ENCODE measurements at places on chromosomes 13 and 19.

DNA sequence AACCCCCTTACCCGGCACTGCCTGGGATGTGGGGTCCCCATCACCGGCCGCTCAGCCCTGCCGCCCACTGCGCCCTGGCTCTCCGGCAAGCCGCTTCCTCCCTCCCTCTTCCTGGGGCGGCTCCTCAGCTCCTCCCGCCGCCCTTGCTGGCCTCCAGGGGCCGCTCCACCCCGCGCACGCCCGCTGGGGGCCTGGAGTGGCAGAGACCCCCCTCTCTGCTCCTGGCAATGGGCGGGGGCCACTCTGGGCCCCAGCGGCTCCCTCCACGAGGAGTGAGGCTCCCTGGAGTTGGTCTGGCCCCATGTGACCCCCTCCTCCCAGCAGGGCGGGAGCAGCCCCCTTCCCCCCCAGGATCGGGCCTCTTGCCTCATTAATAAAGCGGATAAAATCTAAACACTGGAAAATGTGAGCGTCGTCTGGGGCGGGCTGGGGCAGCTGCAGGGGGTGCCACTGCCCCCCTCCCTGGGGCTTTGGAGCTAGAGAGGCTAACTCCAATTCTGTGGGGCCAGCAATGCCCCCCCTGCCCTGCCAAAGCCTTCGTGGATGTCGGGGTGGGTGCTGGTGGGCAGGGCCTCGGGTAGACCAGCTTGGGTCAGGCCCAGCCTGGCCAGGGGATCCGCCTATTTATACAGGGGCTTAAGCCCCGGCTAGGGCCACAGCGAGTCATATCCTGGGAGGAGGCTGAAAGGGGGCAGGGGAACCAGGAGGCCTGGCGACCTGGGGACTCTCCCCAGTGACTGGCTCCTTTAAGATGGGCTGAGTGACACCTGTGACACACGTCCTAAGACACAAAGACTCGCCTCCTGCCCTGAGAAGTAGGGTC, at the start of gene PTGER1:
Gene PTGER1, minus strand, starts transcription at position 104 of the 823 bp plus-strand sequence. CDS start 1,034 bp downstream, outside the sequence.
- peak; percentile 40 for DNase-seq

DNA sequence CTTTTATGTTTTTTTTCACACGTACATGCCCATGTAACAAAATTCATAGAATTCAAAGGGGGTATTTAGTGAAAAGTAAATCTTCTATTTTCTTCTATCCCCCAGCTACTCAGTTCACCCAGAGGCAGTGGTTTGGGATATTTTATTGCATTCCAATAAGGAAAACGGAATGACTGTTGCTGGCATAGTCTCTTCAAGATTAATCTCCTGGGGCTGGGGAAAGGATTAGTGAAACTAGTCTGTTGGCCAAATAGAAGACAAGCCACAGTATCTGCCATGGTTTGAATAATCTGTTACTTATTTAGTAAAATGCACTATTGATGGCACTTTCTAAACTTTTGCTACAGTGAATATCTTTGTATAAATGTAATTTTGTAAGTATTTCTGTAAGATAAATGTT, 122.0 kb downstream of the NDFIP2 start:
- DNase-seq: no peak

DNA sequence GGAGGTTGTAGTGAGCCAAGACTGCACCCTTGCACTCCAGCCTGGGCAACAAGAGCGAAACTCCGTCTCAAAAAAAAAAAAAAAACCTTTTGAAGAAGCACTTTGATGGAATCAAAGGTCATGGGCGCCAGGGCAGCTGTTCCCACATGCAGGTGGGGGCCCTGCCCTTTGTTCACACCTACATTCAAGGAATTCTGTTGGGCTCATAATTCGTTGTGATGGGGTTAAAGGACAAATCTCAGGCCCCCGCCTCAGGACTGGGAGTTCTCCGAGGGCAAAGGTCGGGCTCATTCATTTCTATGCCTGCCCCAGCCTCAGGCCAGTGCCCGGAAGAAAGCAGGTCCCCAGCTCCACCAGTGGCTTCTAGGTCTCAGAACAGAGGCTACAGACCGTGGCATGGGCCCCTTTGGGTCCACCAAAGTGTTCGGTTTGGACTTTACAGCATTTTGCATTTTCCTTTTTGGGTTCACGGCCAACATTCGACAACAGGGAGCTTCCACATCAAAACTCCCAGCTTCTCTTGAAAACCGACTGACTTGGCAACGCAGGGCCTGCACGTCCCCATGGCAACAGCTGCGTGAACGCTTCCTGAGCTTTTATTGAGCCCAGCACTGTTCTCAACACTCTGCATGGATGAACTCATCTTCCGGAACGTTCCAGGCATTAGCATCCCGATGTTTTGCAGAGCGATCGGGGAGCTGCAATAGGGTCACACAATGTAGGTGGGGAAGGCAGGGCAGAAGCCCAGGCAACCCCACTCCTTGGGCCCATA, 10.1 kb upstream of the GTF2F1 start:
- no peak for DNase-seq

DNA sequence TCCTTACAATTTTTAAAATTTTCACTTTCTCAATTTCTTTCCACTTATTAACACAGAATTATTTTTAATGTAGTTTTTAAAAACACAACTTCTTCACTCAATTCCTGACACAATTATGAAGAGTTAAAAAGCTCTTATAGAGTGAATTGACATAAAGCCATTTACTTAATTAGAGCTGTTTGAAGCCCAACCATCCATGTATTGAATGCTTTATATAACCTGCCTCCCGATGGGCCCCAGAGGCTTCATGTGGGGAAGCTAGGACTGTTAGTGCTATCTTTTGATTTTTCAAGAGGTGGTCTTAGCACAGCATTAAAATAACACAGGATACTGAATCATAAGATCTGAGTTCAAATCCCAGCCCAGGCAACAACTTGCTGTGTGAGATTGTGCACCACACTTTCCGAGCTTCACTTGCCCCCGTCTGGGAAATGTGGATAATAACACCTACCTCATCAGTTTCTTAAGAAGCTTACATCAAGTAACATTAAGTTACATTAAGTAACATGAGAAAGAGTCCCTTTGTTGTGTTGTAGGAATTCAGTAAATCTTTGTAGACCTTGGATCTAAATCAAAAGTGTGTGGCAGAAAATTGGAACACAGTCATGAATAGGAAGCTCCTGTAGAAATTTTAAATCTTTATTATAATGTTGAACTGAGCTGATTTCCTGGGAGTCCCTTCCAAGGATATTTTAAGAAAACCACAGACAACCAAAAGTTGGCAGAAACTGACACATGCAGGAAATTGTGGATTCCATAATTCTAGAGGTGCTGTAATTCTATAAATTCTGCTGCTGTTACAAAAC, 5.5 kb upstream of the ENOX1 start:
- DNase-seq: no peak

GRCh38 chr13:36352350-36352749, 6.2 kb upstream of the SPART start:
- DNase-seq: no peak

DNA sequence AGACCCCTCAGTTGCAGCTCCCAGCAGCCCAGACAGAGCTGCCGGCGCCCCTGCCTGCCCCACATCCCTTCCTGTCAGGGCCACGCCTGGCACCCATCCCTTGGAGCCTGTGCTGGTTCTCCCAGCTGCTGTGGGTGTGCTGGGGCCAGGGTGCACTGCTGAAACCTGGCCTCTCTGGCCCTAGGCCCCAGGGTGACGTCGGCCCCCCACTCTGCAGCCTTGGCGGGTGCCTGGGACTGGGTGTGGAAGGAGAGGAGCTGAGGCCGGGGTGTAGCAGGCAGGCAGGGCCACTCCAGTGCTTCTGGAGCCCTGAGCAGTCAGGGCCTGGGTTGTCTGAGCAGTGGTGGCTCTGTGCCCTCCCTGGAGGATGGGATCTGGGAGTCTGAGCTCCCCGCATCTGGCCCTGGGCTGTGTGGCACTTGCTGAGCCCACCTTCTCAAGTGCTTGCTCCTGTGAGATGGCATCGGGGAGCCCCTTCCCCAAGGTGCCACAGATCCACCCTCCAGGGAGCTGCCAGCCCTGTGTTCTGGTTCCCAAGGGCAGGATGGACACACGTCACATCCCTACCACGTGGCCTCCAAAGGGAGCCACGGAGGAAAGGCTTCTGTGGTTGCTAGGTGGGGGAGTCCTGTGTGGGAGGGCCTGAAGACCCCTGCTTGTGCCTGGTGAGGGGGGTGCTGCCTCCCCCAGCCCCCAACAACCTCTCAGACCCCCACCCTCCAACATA, 5.2 kb downstream of the PLEKHJ1 start:
- DNase-seq: no peak

GRCh38 chr13:30111810-30112209, 195.5 kb downstream of the KATNAL1 start:
- no peak for DNase-seq

- DNase-seq: no peak
These were observed 38.7 kb downstream of the CCDC70 start for GRCh38 chr13:51900471-51900870.

DNA sequence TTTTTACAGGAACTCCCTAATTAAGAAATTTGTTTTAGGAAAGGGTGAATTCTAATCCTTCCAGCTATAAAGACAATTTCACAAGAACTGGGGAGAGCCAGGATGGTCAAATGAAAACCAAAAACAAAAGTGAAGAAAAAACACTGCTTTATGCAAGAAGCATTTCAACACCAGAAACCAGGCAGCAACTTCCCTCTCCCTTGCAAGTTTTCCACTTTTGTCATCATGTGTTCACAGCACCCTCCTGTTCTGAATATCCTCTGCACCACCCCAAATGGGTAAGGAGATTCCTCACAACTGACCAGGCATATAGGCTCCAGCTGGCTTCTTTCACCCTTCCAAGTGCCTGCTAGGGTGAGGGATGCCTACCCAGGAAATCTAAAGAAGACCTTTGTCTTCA, 328.1 kb downstream of the TBC1D4 start:
- no peak for DNase-seq

DNA sequence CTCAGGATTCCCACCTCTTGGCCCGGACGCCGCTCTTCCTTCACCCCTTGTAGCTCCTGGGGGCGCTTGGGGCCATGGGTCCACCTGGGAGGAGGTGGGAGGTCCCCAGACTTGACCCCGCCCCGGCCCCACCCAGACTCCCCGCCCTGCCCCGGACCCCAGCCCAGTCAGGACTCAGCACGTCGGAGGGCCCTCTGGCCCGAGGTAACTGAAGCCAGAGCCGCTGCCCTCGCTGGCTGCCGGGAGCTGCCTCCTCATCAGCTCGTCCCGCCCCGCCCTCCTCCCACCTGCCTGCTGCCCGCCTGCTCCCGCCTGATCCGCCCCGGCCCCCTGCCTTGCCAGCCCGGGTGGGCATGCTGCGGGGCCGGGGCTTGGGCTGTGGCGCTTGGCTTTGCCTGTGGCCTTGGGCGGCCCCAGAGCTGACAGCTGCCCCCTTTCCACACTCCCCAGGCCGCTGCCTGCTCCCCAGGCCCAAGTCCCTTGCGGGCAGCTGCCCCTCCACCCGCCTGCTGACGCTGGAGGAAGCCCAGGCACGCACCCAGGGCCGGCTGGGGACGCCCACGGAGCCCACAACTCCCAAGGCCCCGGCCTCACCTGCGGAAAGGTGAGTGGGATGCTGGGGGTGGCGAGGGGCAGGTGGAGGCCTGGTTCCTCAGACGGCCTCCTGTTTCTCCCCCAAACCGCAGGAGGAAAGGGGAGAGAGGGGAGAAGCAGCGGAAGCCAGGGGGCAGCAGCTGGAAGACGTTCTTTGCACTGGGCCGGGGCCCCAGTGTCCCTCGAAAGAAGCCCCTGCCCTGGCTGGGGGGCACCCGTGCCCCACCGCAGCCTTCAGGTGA, 9.4 kb downstream of the ARHGAP33 start:
- DNase-seq: no peak

- DNase-seq: peak; percentile 70
These were observed 670 bp downstream of the MAP2K7 start for GRCh38 chr19:7904074-7905020.

GRCh38 chr19:15432018-15432494, 13.3 kb upstream of the AKAP8L start:
- no peak for DNase-seq

DNA sequence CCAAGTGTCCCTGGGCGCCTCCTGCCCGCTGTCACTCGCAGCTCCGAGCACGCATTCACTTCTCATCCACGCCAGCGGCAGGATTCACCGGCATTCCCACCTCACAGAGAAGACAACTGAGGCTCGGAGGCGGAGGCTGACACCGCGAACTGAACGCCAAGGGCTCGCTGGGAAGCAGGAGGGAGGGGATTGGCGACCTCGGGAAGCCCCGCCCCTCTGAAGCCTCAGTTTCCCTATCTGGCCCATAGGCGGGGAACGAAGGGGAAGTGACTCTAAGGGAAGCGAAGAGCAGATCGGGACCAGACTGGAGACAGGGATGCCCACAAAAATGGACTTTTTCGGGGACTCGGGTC, 256 bp downstream of the MICOS13 start:
- DNase-seq: no peak

Measured in T-helper 2 cell treated with Interferon-gamma antibody and Interleukin-4, amounts not matched to agents 5 μg/mL and 100 μg/mL, for 36 hours (primary cell).